Lower leg skin (tissue), 4 donors: ENCODE measurements at places on chromosomes 12 and 14. TPM values are rescaled to one million over a fixed set of nuclear protein-coding genes. Genes with fewer than 3 reads are reported as not detected.

Gene CCDC85C
- total RNA-seq: 35.6 TPM

Gene RAD9B
- total RNA-seq: not detected

Gene TMEM52B
- not detected for total RNA-seq

Gene COX8C
- not detected for total RNA-seq

Gene ASB2
- total RNA-seq: 0.46 TPM

Gene NUP37
- total RNA-seq: 16.6 TPM

Gene LRP1-AS
- total RNA-seq: not detected

Gene CMKLR1
- 4.5 TPM for total RNA-seq

- no peak for DNase-seq
Measured at GRCh38 chr14:104473649-104474494, 105.7 kb upstream of the C14orf180 start.

DNA sequence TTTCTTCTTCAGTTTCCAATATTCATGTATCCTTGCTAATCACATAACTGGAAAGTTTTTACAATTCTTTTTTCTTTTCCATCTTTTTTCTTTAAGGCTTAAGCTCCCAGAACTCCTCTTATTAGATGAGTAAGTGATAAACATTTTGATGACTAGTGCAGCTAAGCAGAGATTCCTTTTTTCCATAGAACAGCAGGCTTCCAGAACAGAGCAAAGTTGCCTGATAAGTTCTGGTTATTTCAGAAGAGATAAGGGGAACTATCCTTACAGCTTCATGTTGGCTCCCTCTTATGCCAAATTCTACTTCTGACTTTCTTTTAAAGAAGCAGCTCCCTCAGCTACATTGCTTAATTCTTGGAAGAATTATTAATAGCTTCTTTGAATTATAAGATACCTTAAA is 194.7 kb upstream of the FAR2 start:
- DNase-seq: no peak

DNA sequence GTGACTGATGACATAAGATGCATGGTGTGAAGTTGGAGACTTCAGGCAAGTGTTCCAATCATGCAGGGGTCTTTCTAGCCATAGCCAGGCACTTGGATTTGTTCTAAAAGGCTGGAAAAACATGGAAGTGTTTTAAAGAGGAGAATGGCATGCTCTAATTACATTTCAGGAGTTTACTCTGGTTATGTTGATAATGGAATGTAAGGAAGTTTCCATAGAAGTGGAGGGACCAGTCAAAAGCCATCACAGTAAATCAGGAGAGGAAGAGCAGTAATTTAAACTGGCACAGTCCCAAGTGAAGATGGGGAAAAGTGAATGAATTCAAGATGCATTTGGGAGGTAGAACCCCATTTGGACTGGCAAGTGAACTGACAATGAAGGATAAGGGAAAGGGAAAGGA is 13.9 kb upstream of the FRS2 start:
- DNase-seq: no peak

DNA sequence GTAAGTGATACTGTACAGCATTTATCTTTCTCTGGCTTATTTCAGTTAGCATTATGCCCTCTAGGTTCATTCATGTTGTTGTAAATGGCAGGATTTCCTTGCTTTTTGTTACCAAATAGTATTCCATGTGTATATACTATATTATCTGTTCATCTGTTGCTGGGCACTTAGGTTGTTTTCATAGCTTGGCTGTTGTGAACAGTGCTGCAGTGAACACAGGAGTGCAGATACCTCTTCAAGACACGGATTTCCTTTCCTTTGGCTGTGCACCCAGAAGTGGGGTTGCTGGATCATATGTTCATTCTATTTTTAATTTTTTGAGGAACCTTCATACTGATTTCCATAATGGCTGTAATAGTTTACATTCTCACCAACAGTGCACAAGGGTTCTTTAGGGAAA is 21.5 kb downstream of the EP400 start:
- DNase-seq: no peak

DNA sequence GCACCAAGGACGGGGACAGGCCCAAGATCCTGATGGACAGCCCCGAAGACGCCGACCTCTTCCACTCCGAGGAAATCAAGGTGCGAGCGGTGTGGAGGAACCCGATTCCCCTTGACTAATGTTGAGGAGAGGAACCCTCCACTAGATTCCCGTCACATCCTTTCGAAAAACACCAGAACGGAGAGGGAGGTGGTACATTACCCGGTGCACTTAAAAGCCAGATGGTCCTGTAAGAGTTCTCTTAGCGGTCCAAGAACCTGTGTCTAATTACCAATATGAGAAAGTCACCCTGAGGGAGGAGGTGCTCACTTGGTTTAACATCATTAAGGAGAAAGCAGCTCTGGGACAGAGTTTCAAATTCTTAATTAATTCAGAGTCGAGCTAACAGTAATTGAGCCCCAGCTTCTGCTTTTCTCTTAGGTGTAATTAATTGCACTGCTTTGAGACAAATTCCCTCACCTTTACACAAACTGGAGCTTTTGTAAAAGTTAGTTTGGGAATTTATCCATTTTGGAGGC is 450 bp downstream of the PRKAB1 start:
- no peak for DNase-seq

- no peak for DNase-seq
Measured at GRCh38 chr12:108337235-108338223, 1.6 kb downstream of the CMKLR1 start.

DNA sequence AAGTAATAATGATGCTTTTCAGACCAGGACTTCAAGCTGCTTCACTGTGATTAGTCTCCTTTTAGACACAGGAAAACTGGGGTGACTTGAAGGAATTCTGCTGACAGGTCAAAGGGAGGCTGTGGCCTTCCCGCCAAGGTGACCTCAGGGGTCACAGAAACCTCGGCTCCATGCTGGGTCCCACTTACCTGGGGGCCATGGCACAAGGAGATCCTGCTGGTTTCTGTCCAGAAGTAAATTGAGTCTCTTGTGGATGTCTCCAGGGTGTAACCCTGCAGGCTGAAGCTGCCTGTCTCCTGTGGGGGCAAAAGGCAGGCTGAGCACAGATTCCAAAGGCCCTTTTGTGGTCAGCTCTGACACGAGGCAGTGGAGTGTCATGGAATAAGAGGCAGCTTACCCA is 138.7 kb upstream of the MED13L start:
- no peak for DNase-seq

GRCh38 chr14:89750908-89751392 is 203.6 kb downstream of the EFCAB11 start:
- DNase-seq: no peak

- no peak for DNase-seq
Measured at GRCh38 chr12:13472690-13473089, 276.2 kb downstream of the EMP1 start.

- no peak for DNase-seq
Measured at GRCh38 chr12:10634427-10634826, 21.0 kb upstream of the MAGOHB start.

DNA sequence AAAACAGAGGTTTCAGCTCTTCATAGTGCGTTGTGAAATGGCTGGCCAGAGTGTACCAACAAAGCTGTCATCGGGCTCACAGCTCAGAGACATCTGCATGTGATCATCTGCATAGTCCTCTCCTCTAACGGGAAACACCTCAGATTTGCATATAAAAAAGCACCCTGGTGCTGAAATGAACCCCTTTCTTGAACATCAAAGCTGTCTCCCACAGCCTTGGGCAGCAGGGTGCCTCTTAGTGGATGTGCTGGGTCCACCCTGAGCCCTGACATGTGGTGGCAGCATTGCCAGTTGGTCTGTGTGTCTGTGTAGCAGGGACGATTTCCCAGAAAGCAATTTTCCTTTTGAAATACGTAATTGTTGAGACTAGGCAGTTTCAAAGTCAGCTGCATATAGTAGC is 14.3 kb upstream of the PAPLN start:
- DNase-seq: peak; percentile 57
